ENCODE measurements at places on chromosomes 4 and X.
A peak's percentile ranks its signal among the peaks of the same experiment; 100 is the strongest.

GRCh38 chr4:79907001-79907400 is 166.0 kb downstream of the ANTXR2 start:
- no peak for DNase-seq

- no peak for DNase-seq
These were observed 5.5 kb upstream of the FIP1L1 start for GRCh38 chr4:53371843-53372521.

GRCh38 chrX:84339507-84340364 is 151.7 kb upstream of the RPS6KA6 start:
- no peak for DNase-seq

GRCh38 chr4:6723851-6724250 is 7.9 kb downstream of the BLOC1S4 start:
- no peak for DNase-seq

DNA sequence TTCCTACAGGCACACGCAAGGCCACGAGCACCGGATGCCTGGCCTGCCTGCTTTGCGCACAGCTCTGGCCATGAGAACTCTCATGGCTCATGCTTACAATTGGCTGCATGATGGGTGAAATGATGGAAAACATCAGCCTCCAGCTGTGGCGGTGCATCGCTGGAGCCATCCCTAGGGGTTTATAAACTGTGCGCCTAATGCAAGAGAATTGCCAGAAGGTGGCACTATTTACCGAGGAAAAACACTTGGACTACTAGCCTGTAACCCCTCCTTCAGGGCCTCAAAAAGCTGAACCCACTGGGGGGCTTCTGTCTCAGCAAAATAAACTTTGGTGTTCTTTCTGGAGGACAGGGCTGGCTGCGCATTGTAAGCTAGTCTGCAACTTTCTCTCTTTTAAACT is 51.9 kb downstream of the PHKA2 start:
- DNase-seq = no peak

DNA sequence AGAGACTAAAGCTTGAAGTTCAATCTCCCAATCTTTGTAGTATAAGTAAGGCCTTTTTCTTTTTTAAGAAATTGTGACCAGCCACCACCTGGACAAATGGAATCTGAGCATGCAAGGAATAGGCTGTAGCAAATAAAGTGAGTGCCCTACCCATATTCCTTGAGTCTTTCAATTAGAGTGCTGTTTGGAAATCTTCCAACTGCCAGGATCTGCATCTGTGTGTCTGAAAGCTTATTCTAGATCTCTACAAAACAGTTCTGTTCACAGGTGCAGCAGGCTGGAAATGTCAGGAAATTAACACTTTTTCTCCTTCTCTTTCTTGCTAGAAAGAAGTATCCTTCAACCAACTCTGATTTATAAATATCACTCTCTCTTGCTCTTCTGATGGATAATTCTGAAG is 76.7 kb upstream of the NDST3 start:
- no peak for DNase-seq

DNA sequence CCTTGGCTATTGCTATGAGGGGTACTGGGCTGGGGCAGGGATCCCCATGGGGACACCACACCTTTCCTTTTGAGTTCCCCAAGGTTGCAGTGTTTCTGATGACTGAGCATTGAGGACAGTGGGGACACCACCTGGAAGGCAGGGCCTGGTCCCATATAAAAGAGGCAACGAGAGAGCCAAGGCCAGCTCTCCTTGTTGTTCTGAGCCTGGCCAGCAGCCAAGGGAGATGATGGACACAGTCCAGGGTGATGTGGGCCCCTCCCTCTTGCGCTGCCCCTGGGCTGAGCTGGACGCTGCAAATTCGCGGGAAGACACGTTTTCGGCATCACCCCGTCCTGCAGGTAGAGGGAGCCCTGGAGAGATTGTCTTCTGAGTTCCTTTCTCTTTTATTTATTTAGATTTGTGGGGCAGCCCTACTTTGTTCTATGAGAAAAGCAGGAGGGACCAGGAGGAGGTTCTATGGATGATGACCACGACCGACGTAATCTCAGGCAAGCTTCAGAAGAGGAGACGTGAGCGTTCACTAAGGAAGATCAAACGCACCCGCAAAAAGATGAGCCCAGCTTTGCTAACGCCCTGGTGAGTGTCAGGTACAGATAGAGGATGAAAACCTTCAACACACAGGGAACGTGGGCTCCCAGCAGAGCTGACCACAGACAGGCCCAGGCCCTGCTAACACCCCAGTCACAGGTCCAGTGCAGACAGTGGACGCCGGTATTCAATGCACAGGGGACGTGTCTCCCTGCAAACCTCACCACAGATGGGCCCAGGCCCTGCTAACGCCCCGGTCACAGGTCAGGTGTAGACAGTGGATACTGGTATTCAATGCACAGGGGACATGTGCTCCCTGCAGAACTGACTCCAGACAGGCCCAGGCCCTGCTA is 97.4 kb downstream of the SHOX start:
- DNase-seq = no peak

- DNase-seq = no peak
These were observed 13.5 kb downstream of the CTAG1B start for GRCh38 chrX:154605566-154605965.

GRCh38 chr4:11423465-11423864 is 5.2 kb downstream of the HS3ST1 start:
- peak; percentile 48 for DNase-seq

DNA sequence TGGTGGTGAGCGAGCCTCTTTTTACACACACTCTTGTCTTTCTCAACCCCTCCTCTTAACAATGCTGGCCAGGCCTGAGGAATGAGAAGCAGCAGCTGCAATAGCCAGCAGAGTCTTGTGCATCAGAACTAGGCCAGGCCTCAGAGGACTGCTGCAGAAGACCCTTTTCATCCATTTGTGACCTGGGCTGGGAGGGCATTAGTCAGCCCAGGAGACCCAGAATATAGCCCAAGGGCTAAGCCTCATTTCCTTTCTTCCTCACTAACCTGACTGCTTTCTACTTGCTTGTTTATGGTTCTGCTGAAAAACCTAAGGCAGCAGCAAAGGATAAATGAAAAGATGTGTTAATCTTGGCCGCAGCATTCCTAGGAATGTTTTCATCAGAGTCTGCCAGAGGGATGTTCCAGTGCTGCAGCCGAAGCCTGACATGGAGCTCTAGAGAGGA is 254.7 kb upstream of the AR start:
- DNase-seq = peak; percentile 20

GRCh38 chr4:772118-772517 is 53.8 kb downstream of the CPLX1 start:
- no peak for DNase-seq

GRCh38 chr4:174209341-174209740 is 74.1 kb downstream of the FBXO8 start:
- DNase-seq = no peak

GRCh38 chr4:176308441-176308840 is 11.3 kb upstream of the SPCS3 start:
- DNase-seq = no peak

Measured in testis (tissue), 5 donors.